ENCODE measurements at places on chromosomes 12 and 14.

DNA sequence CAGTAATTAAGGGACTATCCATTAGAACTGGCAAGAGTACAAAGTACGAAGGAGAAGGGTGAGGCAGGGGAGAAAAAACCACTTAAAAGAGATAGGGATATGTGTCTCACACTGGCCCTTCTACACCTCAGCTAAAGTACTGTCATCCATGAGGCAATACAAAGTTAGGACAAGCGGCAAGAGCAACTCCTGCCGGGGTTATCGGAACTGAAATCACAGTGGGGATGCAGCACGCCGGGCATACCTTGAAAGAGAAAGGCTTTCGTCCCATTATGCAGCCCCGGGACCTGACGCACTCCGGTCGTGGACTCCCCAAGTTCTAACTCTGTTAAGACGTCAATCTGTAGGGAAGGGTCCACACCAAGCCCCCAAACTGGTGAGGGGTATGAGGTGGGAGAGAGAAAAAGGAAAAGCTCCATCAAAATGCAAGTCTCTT is 1.1 kb downstream of the NELL2 start:
- peak; percentile 84 for DNase-seq

DNA sequence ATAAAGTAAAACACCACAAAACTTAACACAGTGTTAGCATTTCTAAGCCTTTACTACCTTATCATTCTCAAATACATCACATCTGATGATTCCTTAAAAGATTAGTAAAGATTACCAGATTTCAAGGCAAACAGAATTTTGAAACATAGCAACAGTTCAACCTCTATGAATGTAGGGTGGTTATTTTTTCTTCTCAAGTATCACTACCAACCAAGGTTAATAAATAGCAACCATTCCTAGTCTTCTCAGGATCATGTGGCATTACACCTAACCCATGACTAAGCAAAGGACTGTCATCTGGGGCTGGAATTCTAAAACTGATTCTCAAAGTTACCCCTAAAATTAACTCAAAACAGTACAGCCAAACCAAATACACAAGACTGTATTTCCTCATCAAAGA is 39.4 kb upstream of the CSRNP2 start:
- no peak for DNase-seq

- DNase-seq: peak; percentile 88
Measured at GRCh38 chr14:52013984-52014600, 24.7 kb downstream of the RTRAF start.

DNA sequence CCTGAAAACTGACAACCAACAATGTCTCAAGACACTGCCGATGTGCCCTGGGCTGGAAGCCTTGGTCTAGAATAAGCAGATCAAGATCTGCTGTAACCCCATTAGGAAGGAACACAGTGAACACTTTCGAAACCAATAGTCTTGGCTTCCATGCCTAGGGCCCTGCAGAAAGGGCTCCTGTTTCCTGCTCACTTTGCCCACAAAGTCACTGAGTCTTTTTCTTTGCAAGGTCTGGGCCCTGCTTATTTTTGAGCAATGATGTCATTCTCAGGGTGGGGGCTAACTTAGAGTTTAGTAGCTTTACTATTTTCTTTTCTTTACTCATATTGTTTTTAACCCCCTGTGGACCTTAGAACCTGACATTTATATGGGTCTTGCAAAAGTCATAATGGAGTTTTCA is 704.2 kb upstream of the TMEM132C start:
- DNase-seq: no peak

GRCh38 chr12:108729612-108730364 is 1.5 kb downstream of the CORO1C start:
- no peak for DNase-seq

DNA sequence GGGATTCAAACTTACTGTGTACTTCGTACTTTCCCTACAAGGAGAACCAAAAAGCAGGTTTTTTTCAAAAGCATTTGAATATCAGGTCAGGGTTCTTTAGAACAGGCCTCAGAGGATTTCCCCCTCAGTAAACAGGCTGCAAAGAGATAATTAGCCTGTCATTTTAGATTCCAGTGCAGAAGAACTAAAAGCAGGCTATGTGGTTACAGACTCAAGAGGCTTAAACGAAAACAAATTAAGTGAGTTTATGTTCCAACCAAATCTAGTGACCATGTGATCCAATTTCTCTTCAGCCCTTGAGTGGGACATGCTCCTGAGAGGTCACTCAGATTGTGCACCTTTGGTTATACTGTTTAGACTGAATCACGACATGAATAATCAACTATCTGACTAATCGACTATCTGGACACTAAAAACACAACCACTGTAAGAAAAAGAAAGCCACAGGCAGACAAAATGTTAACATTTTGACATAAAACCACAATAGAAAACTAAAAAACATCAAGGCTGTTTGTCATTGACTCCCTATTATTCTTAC is 4.5 kb downstream of the TMED8 start:
- DNase-seq: no peak

GRCh38 chr12:116916714-116917114 is 6.0 kb downstream of the FBXW8 start:
- peak; percentile 76 for DNase-seq

DNA sequence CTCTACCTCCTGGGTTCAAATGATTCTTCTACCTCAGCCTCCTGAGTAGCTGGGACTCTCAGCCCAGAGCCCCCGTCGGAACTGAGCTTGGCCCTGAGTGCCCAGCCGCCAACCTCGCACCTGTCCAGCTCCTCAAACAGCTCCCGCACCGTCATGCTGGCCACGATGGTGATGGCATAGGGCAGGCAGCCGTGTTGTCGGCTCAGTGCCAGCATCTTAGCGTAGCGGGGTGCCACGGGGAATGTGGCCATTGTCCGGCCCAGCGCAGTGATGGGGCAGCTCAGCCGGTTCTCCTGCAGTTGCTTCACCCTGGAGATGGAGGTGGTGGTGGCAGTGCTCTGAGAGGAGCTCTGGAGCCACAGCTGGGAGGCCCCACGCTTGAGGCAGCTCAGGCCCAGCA is 32.4 kb downstream of the DHX37 start:
- no peak for DNase-seq

GRCh38 chr12:28294300-28294699 is 104.0 kb downstream of the CCDC91 start:
- peak; percentile 43 for DNase-seq

- no peak for DNase-seq
Measured at GRCh38 chr14:62185078-62185477, 422.9 kb downstream of the SNAPC1 start.

DNA sequence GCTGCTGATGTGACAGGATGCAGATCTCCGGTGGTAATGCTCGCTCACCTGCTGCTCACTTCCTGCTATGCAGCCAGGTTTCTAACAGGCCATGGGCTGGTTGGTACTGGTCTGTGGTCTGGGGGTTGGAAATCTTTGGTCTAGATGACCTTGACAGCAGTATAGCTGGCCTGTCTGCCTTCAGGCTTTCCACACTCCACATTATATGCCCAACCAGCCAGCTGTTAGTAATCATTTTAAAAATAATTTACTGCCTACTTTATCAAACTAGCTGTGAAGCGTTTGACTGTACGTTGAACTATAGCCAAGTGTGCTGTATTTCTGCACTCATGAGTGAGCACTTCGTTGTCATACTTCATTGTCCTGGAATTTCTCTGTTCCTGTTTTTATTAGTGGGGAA is 424.0 kb upstream of the GARIN6 start:
- DNase-seq: no peak

- DNase-seq: peak; percentile 53
Measured at GRCh38 chr12:113418213-113418879, 3.8 kb upstream of the SDSL start.

- DNase-seq: peak; percentile 70
Measured at GRCh38 chr12:53098354-53098981, 1.0 kb downstream of the IGFBP6 start.

- no peak for DNase-seq
Measured at GRCh38 chr14:104806625-104807465, 5.9 kb downstream of the ZBTB42 start.

DNA sequence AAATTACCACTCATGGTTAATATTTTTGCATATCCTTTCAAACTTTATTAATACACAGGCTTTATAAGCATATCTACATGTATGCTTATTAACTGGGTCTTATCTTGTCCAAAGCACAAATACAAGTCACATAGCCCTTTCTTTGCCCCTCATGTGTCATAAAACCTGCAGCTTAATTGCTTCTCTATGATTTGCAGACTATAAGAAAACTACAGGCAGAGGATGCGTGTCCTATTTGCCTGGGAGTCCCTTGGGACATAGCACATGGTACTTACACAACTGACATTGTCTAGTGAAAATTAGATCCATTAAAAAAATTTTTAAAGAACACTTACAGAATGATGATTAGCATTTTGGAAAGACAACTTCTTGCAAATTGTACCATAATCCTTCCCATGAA is 190.5 kb upstream of the PLEKHA5 start:
- no peak for DNase-seq

GRCh38 chr12:50985322-50985721 is 33.0 kb downstream of the HIGD1C start:
- DNase-seq: no peak

GRCh38 chr14:94320243-94320642 is 2.9 kb downstream of the SERPINA6 start:
- DNase-seq: no peak

- no peak for DNase-seq
Measured at GRCh38 chr12:10571141-10571540, 42.3 kb downstream of the MAGOHB start.

GRCh38 chr12:131102493-131102931 is 148.8 kb downstream of the ADGRD1 start:
- peak; percentile 38 for DNase-seq

GRCh38 chr14:101103321-101103901 is 199.9 kb upstream of the RTL1 start:
- peak; percentile 61 for DNase-seq

DNA sequence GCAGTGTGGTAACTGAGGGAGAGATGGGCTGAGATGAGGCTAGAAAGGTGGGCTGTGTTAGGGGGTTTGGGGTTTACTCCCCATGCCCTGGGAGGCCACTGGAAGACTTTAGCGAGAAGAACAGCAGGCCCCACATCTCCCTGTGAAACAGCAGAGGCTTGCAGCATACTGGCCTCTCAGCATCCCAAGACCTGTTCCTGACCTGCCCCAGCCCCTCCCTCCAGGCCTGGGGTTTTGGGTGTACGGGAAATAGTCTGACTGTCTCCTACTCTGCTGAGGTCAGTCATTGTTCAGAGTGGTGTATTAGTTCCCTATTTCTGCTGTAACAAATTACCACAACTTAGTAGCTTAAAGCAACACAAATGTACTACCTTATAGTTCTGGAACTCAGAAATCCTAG is 103.5 kb upstream of the HIF1A start:
- DNase-seq: no peak

- no peak for DNase-seq
Measured at GRCh38 chr14:105256292-105256960, 8.1 kb downstream of the BTBD6 start.

GRCh38 chr12:93783832-93784231 is 106.7 kb downstream of the CRADD start:
- DNase-seq: no peak

GRCh38 chr14:23557946-23558345 is 1.9 kb downstream of the THTPA start:
- DNase-seq: no peak

DNA sequence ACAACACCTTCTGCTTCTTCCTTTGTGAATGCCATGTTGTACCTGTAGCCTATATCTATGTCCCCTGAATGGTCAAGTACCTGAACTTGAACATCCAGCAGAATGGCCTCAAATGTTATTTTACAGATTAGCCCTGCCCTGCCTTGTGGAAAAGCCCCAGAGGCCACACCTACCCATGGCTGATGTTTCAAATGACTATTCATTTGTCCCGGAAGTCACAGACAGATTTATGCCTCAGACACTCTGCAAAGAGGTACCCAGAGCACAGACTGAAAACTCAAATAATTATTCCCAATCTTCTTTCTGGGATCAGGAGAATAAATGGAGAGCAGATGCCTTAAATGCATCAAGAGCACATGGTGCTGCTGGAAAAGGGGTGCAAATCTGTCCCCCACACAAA is 13.0 kb upstream of the DPF3 start:
- DNase-seq: no peak

- DNase-seq: peak; percentile 91
Measured at GRCh38 chr14:100900837-100901390, 2.6 kb downstream of the RTL1 start.

GRCh38 chr12:42741091-42741490 is 151.5 kb upstream of the PRICKLE1 start:
- no peak for DNase-seq

GRCh38 chr12:47832263-47832933 is 12.7 kb upstream of the HDAC7 start:
- DNase-seq: no peak

- no peak for DNase-seq
Measured at GRCh38 chr12:103664626-103665025, 77.6 kb downstream of the STAB2 start.

DNA sequence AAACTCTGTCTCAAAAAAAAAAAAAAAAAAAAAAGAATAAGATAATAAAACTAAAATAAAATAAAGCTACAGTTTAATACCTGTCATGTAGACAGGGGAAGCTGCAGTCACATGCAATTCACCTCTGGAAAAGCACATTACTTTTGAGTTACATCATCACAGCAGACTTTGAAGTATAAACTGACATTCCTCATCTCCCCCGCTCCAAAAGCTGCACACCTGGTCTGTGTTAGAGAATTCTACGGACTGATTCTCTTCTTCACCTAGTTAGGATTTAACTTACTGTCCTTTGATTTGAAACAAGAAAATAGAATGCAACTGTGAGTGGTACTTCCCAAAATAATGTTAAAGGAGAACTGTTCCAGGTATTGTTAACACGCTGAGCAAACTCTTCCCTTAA is 25.1 kb downstream of the SPPL3 start:
- no peak for DNase-seq

GRCh38 chr12:64603183-64603841 is 7.0 kb upstream of the RASSF3 start:
- DNase-seq: no peak

- DNase-seq: no peak
Measured at GRCh38 chr12:100179252-100179651, 21.4 kb upstream of the ACTR6 start.

- DNase-seq: no peak
Measured at GRCh38 chr14:93005838-93006237, 82.9 kb downstream of the CHGA start.

DNA sequence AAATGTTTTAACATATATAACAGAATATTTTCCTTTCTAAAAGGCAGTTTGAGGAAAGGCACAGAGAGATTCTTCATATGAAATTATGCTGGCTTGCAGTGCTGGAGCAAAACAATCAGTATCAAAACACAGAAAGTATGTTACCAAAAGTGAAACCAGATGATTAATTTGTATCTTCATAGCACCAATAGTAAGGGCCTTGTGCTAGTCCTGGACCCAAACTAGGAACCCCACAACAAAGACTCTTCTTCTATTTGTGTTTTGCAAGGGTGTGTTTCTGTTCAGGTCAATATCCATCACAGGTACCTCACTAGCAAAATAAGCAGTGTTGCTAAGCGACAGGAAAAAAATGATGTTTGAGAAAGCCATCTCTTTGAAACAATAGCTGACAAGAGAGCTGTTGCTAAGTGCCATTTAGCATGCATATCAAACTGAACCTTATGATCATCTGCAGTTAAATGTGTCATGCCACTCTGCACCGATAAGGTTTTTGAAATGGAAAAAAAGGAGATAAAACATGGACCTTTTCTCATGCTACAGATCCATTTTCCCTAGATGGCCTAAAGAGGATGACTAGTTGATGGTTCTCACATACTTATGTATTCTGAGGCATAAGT is 196.2 kb upstream of the ALG10 start:
- DNase-seq: no peak

Measured in endodermal cell (in vitro differentiated cells).